Hematopoietic multipotent progenitor cell treated with erythropoietin and hydrocortisone succinate and interleukin-3 and kit ligand, for 6 days (in vitro differentiated cells): ENCODE measurements at places on chromosomes 16 and 17.

GRCh38 chr17:70278844-70279462 lies 109.6 kb downstream of the KCNJ2 start:
- DNase-seq: no peak

GRCh38 chr17:38693700-38694329 lies 11.3 kb upstream of the MLLT6 start:
- DNase-seq: no peak

- no peak for DNase-seq
Observed at GRCh38 chr17:58995247-58995940, 111.3 kb downstream of the TRIM37 start.

DNA sequence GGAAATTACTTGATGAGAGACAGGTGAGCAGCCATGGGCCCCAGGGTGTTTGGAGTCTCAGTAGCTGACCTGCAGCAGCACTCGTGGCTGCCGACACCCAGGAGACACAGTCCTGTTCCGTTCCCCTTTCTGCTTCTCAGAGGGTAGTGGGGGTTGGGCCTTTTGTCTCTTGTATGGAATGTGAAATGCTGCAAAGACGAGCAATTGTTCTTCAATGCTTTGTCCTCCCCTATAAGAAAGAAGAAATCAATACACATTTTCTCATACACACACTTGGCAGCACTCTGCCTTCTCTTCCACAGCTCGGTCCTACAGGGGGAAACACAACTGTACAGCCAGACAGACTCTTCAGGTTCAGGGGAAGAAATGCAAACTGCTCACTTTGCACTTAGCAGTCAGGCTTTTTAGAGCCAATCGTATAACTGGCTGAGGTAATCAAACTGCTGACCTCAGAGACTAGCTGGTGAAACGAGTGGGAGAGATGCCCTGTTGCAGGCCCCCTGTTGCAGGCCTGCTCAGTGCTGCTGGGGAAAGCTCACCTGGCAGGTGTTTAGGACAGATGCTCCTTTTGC lies 96.7 kb downstream of the AATF start:
- no peak for DNase-seq

- DNase-seq: no peak
Observed at GRCh38 chr16:29737713-29738112, 8.1 kb downstream of the C16orf54 start.

DNA sequence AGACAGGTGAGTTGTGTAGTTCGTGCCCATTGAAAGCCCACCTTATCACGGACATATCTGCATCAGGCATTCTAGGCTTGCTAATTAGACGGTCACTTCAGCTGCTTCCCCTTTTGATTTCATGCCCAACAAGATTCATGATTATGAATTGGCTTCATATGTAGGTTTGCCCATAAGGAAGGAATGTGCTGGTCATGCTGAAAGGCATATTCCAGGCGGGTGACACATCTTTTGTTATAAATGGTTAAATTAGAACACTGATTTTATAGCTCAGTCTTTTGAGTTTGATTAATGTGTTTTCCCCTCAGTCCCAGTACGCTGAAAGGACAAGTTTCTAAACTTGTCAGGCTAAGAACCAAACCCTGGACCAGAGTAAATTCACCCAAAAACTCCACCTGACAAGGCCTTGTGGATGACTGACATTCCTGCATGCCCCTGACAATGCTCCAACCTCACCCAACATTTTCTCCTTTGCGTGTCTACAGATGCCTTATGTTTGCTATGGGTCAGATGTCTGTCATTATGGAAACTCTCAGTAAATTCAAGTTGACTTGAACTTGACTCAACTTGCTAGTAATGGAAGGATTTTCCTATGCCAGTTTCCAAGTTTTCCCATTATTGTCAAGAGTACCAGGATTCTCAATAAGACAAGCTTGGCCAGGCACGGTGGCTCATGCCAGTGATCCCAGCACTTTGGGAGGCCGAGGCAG lies 421.9 kb downstream of the PMP22 start:
- DNase-seq: no peak

- peak; percentile 35 for DNase-seq
Observed at GRCh38 chr17:2028737-2029136, 1.2 kb upstream of the DPH1 start.

DNA sequence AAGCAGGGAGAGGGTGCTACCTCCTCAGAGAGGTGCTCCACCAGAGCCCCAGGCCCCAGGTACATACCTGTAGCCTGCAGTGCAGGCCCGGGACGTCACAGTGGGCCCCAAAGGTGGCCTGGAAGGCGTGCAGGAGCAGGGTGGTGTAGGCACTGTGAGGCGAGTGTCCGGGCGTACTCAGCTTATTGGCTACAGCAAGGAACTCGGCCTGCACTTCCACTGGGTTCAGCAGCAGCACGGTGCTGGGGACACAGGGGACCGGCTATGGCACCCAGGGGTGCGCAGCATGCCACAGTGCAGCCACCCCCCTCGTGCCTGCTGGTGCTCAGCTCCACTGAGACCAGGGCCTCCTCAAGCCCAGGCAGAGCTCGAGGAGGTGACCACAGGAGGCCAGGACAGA lies 23.2 kb upstream of the PIK3R6 start:
- DNase-seq: no peak

GRCh38 chr17:79495665-79496064 lies 115.2 kb downstream of the RBFOX3 start:
- DNase-seq: no peak

DNA sequence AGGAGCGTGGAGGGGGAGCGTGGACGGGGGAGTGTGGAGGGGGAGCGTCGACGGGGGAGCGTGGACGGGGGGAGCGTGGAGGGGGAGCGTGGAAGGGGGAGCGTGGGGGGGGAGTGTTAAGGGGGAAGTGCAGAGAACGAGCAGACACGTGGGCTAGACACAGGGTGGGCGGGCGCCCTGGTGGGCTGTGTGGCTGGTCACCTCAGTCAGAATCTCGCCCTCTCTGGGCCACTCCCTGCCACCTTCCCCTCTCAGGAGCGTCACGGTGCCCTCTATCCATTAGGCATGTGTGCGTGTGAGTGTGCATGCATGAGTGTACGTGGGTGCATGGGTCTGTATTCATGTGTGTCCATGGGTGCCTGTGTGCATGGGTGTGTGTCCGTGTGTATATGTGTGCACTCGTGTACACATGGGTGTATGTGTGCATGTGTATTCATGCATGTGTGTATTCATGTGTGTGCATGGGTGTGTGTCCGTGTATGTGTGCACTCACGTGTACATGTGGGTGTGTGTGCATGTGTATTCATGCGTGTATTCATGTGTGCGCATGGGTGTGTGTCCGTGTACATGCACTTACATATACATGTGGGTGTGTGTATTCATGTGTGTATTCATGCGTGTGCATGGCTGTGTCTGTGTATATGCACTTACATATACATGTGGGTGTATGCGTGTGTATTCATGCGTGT lies 49.3 kb upstream of the PABPN1L start:
- DNase-seq: no peak

GRCh38 chr17:7023576-7024401 lies 939 bp downstream of the BCL6B start:
- DNase-seq: peak; percentile 95

- DNase-seq: no peak
Observed at GRCh38 chr17:73025041-73025560, 67.4 kb downstream of the SLC39A11 start.

- DNase-seq: peak; percentile 43
Observed at GRCh38 chr17:64390044-64390443, 616 bp downstream of the PECAM1 start.

GRCh38 chr17:80799538-80800480 lies 191.8 kb upstream of the CHMP6 start:
- DNase-seq: no peak

DNA sequence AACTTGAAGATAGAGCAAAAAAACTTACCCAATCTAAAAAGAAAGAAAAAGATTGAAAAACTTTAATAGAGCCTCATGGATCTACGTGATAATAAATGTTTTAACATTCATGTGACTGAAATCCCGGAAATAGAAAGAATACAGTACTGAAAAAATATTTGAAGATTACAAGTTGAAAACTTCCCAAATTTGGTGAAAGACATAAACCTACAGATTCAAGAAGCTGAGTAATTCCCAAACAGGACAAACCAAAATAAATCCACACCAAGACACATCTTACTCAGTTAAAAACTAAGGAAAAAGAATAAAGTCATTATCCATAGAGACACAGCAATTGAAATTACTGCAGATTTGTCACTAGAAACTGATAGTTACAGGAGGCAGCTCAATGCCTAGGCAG lies 121.8 kb upstream of the NUDT7 start:
- DNase-seq: no peak

GRCh38 chr16:27389272-27389961 lies 12.6 kb upstream of the IL21R start:
- DNase-seq: no peak

GRCh38 chr16:71412270-71413160 lies 29.3 kb downstream of the TLE7 start:
- DNase-seq: peak; percentile 92

DNA sequence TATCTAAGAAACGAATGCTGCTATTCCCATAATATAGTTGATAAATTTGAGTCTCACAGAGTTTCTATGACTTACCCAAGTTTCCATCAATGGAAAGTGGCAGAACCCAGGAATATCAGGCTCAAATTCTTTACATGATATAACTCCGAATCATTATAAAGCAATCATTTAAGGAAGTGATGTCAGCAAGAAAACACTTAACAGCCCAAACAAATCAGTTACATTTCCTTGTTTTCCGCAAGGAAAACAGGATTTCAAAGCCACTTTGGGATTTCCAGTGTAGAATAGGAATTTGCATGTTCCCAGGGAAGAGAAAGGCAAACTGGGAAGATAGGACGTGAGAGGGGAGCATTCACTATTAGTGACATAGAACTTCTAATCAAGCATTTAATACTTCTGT lies 311.4 kb upstream of the GOT2 start:
- no peak for DNase-seq

DNA sequence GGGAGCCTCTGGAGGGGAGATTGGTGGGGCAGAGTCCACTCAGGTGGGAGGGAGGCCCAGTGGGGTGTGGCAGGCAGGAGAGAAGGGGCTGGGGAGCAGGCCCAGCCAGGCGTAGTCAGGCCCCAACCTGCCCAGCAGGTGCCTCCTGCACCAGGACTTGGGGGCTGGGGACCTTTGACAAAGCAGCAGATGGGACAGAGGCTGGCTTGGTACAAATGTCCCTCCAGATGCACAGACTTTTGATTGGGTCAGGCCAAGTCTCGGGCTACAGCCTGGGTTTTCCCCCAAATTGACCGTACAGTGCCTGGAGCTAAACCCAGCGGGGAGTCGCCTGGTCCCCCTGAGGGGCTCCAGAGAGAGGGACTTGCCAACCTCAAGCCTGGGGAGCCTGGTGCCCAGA lies 411 bp downstream of the GGT6 start:
- DNase-seq: no peak

DNA sequence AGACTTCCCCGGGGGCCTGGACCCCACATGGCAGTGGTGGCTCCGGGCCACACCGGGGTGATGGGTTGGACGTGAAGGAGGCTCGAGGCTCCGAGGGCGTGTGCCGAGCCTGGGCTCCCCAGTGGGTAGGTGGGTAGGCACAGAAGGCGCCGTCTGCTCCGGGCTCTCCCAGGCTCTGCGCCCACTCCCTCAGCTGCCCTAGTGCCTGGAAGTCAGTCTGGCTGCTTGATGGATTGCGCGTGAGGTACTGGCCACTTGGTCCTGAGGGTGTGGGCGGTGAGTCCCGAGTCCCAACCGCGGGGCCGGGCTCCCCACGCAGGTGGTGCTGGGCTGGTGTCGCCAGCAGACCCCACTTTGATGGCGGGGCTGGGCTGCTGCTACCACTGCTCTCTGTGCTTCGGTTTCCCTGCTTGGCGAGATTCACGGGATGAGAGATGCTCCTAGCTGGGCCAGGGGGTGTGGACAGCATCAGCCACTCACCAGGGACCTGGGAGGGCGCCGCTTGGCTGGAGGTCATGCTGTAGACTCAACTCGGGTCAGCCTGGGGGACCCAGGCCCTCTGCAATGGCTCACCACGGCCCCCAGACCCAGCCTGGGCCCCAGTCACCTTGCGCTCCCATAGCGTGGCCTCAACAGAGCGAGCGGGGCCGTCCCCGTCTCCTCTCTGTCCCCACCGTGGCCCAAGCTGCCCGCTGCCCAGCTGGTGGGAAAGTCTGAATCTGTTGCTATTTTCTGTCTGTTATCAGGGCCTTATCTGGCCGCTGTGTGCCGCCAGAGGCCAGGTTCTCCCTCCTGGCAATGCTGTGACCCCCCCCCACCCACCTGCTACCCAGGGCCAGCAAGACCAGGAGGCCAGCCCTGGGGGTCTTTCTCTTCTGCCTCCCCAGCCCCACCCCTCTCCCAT lies 26.1 kb downstream of the ZFPM1 start:
- no peak for DNase-seq

GRCh38 chr17:78998311-78999055 lies 11.1 kb downstream of the CANT1 start:
- no peak for DNase-seq

DNA sequence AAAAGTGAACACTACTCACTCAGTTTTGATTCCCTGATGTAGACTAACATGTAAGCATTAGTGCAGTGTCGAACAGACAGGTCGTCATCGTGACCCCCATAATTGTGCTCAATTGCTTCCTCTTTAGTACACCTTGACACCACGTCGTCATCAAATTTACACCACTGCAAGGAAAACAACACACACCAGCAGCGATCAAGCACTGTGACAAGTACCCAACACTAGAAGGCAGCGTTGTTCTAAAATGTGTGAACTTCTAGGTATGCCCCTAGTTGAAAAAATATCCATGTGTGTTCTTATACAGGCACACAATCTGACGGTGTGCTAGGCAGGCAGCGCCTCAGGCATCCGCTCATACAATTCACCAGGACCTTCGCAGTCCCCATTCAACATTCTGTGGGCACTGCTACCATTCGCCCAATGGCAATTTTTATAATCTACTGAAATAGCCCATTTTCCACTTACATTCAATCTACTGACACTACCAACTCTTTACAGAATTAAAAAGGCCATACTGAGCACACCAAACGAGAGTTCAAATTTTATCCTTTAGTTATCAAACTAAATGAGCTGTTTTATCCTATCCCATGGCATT lies 23.1 kb downstream of the LITAFD start:
- peak; percentile 76 for DNase-seq

DNA sequence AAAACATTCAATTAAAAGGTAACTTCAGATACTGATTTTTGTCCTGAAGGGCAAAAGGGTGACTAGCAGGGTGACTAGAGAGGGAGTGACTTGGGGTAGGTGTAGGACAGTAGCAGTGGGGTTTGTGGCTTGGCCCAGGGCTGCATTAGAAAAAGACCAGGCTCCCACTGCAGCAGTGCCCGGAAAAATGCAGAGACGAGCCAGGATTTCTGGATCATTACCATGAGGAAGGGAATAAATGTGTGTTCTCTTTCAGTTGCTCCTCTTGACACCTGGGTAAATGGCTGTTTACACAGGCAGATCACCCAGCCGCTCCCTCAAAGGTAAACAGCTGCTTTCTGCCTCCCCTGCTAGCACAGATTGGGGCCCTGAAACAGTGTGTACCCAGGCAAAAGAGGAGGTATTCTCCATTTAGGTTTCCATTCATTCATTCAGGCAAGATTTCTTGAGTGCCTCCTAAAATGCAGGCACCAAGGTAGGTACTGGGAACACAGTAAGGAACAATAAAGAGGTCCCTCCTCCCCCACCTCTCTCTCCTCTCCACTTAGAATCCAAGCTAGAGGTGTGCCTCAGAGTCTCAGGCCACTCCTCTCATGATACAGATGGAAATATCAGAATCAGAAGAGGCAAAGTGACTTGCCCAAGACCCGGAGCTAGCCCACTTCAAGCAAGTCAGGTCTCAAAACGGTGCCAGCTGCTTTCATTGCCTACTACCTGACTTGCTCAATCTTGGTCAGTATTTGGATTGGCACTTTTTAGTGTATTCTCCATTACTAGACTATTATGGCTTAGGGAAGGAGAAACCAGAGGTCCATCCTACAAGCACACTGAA lies 15.2 kb upstream of the TOX3 start:
- DNase-seq: no peak
